ENCODE measurements at places on chromosomes 4 and X. TPM values are rescaled to one million over a fixed set of nuclear protein-coding genes. Genes with fewer than 3 reads are reported as not detected.

DNA sequence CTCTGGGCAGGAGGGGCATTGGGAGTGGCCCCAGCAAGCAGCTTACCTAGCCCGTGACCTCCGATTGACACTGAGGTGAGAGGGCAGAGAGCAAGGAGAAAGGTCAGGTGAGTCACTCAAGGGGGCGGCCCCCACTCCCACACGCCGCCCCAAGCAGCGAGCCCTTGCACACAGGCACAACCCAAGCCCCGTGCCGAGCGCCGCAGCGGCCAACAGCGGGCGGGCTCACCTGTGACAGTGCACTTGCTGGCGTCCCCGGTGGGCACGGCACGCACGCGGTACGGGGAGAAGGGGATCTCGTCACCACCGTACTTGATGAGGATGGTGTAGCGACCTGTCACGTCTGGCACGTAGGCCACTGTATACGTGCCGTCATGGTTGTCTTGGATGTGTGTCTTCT lies 17.2 kb downstream of the FLNA start:
- DNase-seq: no peak

GRCh38 chr4:128456171-128456570 lies 168.6 kb upstream of the PGRMC2 start:
- no peak for DNase-seq

- DNase-seq: no peak
These were observed 240.2 kb upstream of the F9 start for GRCh38 chrX:139290310-139290709.

DNA sequence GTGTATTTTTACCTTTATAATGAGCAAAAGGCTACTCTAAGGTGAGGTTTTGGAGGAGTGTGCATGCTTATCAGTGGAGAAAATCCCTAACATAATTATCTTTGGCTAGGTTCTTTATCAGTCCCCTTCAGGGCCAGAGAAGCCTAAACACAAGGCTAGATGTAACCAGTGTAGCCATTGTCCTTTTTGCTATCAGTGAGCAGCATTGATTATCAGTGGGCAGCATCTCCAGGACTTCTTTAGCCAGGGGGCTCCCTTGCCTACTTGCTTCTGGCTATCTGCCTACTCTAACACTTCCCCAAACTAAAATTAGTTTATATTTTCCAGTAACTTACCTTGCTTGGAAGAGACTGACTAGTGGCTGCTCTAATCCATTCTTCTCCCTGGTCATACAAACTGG lies 595.6 kb downstream of the TRAM1L1 start:
- DNase-seq: no peak

DNA sequence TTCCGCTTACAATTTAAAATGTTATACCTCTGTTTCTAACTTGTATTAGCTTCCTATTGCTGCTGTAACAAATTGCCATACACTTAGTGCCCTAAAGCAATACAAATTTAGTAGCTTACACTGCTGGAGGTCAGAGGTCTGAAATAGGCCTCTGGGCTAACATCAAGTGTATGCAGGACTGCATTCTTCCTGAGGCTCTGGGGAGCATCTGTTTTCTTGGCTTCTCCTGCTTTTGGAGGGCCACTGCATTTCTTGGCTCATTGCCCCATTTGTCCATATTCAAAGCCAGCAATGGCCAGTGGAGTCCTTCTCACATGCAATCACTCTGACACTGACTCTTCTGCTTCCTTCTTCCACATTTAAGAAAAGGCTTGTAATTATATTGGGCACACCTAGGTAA lies 639.8 kb upstream of the INTU start:
- no peak for DNase-seq

DNA sequence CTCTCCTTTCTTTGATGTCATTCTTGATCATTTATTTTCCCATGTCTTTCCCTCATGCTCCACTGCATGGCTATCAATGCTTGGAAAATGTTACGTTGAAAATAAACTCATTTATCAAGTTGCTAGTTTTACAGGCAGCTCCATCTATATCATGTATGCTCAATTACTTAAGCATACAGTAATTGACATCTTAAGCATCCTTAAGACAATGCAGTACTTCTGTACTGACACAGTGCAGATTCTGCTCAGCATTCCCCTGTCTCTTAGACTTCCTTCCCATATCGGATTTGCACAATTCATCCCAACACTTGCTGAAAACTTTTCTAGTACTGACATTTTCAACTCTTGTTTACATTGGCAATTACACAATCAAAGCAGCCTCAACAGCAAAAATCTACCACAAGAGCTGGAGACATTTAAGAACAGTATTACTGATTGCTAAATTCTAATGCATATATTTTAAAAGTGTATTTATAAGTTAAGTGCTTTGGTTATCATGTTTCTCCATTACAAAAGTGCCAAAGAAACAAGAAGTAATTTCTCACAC lies 165.6 kb downstream of the ATP10D start:
- DNase-seq: no peak

GRCh38 chr4:55386073-55386472 lies 9.7 kb upstream of the TMEM165 start:
- DNase-seq: no peak

- DNase-seq: no peak
These were observed 166.6 kb downstream of the DKK2 start for GRCh38 chr4:106869551-106869950.

- DNase-seq: no peak
These were observed 29.6 kb downstream of the MFAP3L start for GRCh38 chr4:169996379-169997240.

DNA sequence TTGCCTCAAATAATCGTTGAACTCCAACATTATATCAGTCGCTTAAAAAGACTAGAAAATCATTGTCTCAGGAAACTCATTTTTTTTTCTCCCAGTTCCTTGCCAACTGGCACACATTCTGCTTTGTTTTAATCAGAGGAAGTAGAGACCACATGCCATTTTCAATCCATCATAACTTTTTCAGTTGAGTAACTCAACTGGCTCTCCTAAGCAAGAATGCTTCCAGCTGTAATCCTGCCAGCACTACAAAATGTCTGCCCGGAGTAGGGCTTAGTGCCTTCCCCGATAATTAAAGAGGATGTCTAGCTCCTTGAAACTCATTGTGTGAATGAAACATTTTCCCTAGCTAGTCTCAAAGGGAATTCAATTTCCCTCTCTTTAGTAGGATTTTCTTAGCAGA lies 33.0 kb downstream of the FREM3 start:
- no peak for DNase-seq

DNA sequence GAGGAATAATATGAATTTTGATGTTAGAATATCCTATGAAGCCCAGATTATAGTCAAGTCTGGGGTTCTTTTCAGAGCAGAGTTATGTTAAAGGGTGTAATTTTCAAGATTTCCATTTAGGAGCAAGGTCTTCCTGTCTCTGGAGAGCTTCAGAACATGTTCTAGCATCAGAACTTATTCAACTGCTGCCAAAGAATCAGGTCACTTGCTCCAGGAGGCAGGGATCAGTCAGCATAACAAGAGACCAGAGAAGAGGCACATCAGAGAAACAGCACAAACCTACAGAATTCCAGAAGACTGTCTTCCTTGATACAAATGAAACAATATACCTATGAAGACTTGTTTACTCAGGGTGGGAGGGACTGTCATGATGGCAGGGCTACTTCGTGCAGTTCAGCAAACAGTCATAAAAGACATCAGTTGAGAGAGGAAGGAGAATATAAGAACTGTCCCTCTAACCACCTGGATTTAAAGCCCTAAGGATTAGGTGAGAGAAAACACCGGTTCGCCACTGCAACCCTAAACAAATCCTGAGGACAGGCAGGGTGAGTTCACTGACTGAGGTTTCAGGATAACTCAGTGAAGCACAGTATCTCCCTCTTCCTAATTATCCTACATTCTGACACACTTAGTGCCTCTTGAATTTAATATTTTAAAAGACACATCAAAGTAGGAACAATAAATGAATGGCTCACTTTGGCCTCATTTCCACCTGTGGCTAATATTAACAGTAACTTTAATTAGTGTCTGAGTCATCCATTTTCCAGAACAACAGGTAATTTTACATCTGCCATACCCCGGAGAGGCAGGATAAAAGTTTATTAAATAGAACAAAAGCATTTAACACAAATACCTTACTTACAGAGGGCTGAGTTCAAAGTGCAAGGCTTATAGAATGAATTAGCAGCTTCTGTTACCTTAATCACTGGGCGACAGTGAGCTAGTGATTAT lies 93.0 kb downstream of the HDAC8 start:
- no peak for DNase-seq

- no peak for DNase-seq
These were observed 153.6 kb downstream of the RASL11B start for GRCh38 chr4:53015681-53016080.

ARX gene
- 0.46 TPM for polyA plus RNA-seq

GRCh38 chr4:183141997-183142396 lies 42.9 kb downstream of the WWC2 start:
- no peak for DNase-seq

DNA sequence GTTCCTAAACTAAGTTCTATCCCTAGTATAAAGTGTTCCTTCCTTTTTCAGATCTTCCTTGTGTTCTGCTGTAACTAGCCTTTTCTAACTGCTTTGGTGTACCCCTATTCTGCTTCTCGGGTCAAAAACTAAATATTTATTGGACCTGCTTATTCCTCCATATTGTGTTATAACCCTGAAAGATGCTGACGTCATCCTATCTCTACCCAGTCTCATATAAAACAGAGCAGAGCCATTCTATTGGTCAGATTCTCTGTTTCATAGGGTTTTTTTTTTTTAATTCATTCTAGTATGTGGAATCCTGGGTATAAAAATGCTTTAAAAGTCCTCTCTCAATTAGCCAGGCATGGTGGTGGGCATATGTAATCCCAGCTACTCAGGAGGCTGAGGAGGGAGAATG lies 349.7 kb downstream of the ACTRT1 start:
- DNase-seq: no peak

GRCh38 chr4:109440948-109441347 lies 7.3 kb downstream of the SEC24B start:
- DNase-seq: no peak

BST1 gene
- polyA plus RNA-seq: 16.0 TPM

DNA sequence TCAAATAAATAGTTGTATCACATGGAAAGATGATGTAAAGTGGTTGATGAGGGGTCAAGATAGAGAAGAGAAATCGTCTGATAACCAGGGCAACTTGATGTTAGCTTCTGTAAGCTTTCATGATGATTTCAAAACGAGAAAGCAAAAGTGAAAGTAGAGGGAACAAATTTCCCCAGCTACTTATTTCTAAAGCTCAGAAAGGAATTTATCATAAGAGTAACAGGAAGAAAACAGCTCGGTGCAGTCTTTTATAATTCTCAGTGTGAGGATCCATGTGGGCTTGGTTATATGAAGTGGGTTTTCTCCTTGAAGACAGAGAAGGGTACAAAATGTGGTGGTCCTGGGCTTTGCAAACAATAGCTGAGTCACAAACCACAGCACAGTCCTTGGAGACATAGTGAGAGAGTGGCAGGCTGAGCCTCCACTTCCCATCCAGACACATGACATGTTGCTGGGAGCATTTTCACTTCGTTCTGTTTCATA lies 32.1 kb upstream of the GLRA2 start:
- DNase-seq: no peak

- DNase-seq: no peak
These were observed 184.0 kb upstream of the PGRMC2 start for GRCh38 chr4:128471576-128471975.

GRCh38 chr4:169540774-169541173 lies 71.6 kb downstream of the NEK1 start:
- no peak for DNase-seq

DNA sequence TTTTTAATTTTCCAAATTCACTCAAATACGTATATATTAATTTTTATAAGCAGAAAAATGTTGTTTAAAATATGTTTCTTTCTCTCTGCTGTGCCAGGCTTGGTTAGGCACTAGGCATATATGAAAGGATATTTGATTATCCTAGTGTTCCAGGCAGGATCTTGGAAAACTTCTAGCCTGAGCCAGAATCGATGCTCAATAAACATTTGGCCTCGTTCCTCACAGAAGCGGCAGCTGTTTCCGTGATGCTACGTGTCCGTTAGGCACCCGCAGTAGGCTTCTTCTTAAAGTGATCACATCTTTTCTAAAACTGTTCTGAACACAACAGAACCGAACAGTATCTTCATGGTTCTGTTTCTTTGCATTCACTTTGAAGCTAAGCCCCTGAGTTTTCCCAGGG lies 50.1 kb upstream of the CRMP1 start:
- DNase-seq: no peak

DNA sequence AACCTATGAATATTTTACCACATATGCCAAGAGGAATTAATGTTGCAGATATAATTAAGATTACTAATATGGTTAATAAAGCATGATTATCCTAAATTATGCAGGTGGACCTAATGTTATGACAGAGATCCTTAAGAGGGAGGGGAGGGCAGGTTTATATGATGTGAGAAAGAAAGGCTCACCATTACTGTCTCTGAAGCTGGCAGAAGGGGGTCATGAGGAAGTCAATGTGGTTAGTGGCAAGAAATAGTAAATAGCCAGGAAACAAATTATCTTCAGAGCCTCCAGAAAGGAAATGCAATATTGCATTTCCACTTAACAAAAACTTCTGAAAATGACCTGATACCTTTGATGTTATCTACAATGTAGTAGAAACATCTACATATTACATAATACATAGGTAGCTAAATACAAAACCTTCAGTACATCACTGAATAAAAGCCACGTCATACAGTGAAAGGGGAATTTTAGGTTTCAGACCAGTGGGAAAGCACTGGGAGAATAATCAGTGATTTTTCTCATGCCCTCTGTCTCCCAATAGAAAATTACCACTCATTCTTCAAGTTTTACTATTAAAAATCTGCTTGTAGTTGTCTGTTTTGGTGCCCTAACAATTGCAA lies 609.2 kb downstream of the SPOCK3 start:
- no peak for DNase-seq

DNA sequence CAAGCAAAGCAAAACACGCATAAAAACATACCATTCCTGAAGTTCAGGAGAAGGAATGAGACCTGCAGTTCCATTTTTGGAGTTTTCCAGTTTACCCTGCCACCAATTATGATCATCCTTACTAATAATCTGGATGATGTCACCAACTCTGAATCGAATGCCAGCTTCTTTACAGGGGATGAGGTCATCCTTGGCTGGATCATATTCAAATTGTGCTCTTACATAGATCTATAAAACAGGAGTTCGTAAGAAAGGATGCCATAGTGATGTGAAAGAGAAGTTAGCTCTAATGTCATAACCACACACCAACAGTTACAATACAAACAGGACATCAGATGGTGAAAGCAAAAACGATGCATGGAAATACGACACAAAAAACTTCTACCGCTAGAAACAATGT lies 106.5 kb downstream of the NYX start:
- no peak for DNase-seq

DNA sequence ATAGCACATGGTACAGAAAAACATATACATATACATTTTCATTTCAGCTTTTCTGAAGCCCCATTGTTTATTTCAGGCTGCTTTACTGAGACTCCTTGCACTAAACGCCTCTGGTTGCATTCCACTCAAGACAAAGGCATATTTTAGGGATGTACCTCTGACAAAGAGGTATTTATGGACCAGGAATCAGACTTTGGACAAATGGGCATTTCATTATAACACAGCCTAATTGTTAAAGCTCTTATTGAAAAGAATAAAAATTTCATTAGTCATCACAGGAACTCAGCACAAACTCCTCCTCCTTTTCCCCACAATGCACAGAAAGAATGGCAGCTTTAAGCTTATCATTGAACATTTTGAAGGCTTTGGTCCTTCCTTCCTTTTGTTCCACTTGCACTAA lies 62.9 kb upstream of the UGT8 start:
- DNase-seq: no peak

- no peak for DNase-seq
These were observed 513.7 kb downstream of the RPA4 start for GRCh38 chrX:97397371-97397770.
